Stimulated activated CD4-positive, alpha-beta T cell treated with anti-CD3 and anti-CD28 coated beads, Interleukin-12 subunit alpha, Interleukin-12 subunit beta, amount 100 ng/mL, for 4 hours (primary cell): ENCODE measurements at places on chromosomes 5 and 9.

DNA sequence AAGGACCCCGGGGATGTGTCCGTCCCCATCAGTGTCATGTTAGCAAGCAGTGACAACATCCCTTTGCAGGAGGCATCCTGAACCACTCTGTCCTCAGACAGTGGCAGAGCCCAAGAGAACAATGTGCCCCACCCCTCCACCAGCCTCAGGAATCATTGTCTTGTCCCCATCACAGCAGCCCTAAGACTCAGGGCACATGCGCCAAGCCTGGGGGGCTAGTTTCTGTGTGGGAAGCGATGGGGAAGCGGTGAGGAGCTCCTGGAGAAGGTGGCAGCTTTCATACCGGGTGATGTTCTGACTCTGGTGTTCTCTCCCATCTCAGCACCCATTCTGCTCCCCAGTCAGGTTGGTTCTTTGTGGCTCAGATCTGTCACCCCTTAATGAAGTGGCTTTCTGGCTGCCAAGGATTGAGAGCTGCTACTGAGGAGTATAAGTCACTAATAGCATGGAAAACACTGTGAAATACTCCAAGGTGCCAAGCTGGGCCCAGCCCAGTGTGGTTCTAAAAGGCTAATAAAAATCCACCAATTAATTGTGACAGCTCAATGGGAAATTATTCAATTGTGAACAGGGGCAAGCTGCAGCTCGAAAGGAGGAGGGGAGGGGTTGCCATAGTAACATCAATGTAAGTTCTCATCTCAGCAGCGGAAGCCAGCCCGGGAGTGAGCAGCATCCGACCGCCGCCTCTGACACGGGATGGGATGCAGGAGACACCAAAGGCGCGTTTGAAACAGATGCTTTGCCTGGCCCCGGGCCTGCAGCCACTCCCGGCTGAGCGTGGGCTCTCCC, 4.7 kb downstream of the QRFP start:
- no peak for DNase-seq

DNA sequence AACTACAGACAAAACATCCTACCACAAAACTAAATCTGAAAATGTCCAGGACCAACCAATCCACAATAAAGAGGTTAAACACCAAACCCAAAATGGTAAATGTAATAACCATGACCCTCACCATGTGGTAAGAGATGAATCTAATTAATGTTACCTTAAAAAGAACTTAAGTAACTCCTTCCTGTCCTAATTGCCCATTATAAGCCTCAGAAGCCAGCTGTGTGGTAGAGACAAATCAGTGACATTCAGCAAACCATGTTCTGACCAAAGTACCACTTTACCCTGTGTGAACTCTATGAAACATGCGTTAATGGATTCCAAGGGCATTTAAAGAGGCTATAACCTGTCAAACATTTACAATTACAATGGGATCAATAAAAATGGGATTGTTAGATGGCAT, 25.0 kb downstream of the LPAR1 start:
- DNase-seq = no peak

DNA sequence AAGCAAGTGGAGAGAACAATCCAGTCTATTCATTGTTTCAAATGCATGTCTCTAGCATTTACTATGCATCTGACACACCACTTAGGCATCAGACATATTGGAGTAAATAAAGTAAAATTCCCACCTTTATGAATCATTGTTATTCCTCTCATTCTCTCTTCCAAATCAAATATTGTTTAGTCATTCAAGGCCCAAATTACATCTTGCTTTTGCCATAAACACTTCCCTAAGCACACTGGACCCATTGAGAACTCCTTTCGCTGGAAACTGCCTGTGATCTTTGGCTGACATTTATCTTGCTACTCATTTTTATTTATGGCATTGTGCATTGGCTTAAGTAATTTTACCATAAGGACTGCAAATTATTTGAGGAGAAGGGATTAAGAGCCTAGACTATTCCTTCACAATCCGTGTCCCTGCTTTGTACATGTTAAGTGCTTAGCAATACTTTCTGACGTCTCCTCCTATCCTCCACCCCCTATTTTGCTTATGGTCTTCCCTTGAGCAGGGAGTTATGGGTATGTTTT, 7.4 kb downstream of the C5orf46 start:
- DNase-seq = no peak

DNA sequence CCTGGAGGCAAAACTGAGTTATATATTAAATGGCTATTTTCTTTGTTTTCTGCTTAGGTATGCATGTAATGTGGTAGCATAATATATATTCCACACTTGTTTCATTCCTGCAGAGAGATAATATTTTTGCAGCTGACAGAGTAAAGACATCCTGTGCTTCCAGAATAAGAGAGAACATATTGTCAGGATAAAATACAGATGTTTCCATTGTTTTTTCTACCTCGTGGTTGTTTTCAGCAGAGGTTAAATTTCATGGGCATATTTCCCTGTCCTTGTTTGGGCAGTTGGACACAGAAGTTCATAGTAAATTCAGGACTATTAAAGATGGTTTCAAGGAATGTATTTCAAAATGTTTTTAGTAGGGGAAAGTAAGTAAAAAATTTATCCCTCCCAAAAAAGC, 47.6 kb upstream of the MEGF10 start:
- no peak for DNase-seq

GRCh38 chr5:155839251-155840037, 487.5 kb upstream of the SGCD start:
- DNase-seq = no peak

DNA sequence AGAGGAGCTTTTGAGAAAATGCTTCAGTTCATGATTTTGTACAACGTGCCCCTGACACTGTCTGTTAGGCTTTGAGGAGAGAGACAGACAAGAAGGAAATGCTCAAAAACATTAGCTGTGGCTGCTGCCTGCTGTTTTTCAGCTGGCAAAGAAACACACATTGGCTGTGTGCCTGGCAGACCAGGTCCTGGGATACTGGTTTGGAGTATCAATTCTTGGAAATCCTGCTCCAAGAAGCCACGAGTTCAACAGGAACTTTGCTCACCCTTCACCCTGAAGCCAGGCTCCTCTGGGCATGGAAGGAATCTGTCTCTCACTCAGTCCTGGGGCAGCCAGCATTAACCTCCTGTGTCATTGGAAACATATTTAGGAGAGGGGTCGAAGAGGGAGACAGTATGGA, 245.5 kb downstream of the AUH start:
- DNase-seq = no peak

DNA sequence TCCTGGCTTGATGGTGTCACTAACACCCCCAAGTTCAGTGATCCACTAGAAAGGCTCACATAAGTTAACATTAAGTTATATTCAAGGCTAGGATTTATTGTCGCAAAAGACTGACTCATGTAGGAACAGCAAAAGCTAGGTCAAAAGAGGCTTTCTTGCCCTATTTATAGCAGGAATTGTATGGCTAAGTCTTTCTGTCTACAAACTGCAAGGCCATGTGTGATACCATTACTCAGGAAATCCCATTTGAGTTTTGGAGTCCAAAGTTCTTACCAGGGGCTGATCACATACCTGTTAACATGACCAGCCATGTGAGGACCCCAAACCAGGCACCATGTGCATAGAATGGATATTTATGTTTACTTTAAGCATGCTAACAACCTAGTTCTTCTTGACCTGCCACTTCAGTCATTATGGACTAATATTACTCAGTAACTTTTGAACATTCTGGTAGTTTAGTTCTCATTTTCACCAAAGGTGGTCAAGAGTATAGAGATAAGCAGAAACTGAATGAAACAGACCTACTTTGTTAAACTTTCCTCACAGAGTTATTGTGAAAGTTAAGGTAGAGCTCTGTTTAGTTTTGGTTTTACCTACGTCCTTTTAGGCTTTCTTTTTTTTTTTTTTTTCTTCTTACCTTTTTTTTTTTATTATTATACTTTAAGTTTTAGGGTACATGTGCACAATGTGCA, 281.1 kb downstream of the FER start:
- no peak for DNase-seq

DNA sequence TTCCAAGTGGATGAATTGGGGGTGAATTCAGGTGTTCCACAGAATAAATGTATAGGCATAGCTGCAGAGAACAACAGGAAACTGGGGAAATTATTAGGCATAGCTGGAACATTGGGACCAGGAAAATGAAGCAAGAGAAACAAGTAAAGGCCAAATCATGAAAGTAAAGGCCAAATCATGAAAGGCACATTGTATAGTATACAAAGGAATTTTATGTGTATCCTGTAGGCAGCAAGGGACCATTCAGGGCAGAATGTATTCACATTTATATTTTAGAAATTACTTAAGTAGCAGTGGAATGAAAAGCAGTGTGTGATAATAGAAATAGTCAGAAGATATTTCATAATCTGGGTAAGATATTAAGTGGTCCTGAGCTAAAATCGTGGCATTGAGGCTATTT, 127.3 kb upstream of the GRHPR start:
- DNase-seq = no peak

GRCh38 chr9:82090046-82090445, 101.5 kb downstream of the SPATA31D1 start:
- DNase-seq = no peak

- DNase-seq = no peak
These were observed 440.0 kb downstream of the SEMA5A start for GRCh38 chr5:9105851-9106250.

GRCh38 chr5:129905473-129906176, 1.4 kb downstream of the CHSY3 start:
- DNase-seq = peak; percentile 0

GRCh38 chr5:104353371-104353770, 790.8 kb upstream of the NUDT12 start:
- DNase-seq = no peak

GRCh38 chr5:38163636-38164237, 94.6 kb upstream of the EGFLAM start:
- no peak for DNase-seq

GRCh38 chr5:50406877-50407276, 34.2 kb downstream of the EMB start:
- DNase-seq = no peak

GRCh38 chr5:143233031-143233430, 170.5 kb downstream of the NR3C1 start:
- no peak for DNase-seq

- DNase-seq = no peak
These were observed 1496.2 kb upstream of the CDH6 start for GRCh38 chr5:29697278-29697677.

DNA sequence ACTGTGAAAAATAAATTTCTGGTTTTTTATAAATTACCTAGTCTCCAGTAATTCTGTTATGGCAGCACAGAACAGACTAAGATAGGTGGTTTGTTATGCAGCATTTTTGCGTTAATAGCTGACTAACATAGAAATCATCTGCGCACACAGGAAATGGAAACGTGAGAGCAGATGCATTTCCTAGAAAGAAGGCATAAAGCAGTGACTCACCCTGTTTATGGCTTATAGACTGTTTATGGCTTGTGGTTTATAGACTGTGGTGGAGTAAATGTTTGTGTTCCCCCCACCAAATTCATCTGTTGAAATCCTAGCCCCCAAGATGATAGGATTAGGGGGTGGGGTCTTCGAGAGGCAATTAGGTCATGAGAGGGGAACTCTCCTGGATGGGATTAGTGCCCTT, 18.3 kb upstream of the OSMR start:
- DNase-seq = no peak

- DNase-seq = no peak
These were observed 39.2 kb downstream of the WDR36 start for GRCh38 chr5:111131356-111131755.

- DNase-seq = no peak
These were observed 203.9 kb downstream of the C9orf50 start for GRCh38 chr9:129416821-129417539.

GRCh38 chr5:141846031-141846430, 32.2 kb downstream of the PCDH1 start:
- DNase-seq = no peak

- no peak for DNase-seq
These were observed 72.2 kb downstream of the NMUR2 start for GRCh38 chr5:152332716-152333460.

GRCh38 chr5:154791535-154791934, 36.4 kb downstream of the LARP1 start:
- no peak for DNase-seq

- no peak for DNase-seq
These were observed 39.2 kb upstream of the EQTN start for GRCh38 chr9:27336126-27336525.

DNA sequence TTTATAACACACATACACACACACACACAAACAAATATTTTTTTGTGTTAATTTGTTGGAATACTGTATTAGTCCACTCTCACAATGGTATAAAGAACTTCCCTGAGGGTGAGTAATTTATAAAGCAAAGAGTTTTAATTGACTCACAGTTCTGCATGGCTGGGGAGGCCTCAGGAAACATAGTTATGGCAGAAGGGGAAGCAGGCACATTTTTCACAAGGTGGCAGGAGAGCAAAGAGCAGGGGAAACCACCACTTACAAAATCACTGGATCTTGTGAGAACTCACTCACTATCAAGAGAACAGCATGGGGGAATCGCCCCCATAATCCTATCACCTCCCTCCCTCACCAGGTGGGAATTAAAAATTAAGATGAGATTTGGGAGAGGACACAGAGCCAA, 205.4 kb upstream of the PTPRD start:
- DNase-seq = no peak

- DNase-seq = no peak
These were observed 85.3 kb upstream of the SARDH start for GRCh38 chr9:133823189-133824105.

GRCh38 chr9:130846487-130847305, 11.6 kb downstream of the ABL1 start:
- no peak for DNase-seq

GRCh38 chr5:171310212-171310818, 1.3 kb downstream of the TLX3 start:
- DNase-seq = no peak

DNA sequence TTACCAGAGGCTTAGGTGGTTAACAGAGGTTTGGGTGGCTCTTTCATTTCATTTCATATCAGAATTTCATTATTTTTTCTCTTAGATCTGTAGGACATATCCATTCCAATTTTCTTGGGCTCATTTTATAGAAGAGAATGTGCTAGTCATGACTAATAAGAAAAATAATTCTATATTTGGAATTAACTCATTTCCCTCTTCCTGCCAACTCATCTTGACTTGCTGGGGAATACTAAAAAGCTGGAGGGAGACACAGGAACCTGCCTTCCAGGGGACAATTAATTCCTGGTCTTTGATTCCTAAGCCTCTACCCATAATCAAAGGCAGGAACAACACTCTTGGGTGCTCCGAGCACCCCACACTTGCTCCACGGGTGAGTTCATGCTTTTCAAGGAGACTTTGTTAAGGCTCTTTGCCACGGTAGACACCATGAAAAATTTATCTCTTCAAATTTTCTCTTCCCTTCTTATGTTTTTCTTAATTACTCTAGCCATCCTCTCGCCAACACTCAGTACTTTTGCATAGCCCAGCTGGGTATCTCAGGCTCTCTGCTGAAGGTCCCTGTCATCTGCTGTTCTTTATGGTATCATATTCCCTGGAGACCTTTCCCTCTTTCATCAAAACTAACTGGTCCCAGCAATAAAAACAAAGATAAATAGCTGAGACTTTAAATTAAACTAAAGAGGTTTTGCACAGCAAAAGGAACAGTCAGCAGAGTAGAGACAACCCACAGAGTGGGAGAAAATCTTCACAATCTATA, 273.9 kb downstream of the NPR3 start:
- DNase-seq = no peak
